RPMI7951 (cell line): ENCODE measurements at places on chromosomes 5 and 9.

GRCh38 chr9:343773-344172 lies 129.1 kb downstream of the DOCK8 start:
- DNase-seq, result no peak

DNA sequence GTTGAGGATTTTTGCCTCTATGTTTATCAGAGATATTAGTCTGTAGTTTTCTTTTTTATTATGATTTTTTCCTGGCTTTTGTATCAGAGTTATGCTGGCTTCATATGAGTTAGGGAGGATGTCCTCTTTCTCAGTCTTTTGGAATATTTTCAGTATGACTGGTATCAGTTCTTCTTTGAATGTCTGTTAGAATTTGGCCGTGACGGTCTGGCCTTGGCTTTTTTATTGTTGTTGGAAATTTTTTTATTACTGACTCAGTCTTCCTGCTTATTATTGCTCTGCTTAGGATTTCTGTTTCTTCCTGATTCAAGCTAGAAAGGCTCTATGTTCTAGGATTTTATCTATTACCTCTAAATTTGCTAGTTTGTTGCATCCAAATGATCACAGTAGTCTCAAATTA lies 421.9 kb downstream of the CDH10 start:
- DNase-seq, result no peak

- no peak for DNase-seq
Measured at GRCh38 chr9:93122721-93123221, 11.3 kb downstream of the NINJ1 start.

DNA sequence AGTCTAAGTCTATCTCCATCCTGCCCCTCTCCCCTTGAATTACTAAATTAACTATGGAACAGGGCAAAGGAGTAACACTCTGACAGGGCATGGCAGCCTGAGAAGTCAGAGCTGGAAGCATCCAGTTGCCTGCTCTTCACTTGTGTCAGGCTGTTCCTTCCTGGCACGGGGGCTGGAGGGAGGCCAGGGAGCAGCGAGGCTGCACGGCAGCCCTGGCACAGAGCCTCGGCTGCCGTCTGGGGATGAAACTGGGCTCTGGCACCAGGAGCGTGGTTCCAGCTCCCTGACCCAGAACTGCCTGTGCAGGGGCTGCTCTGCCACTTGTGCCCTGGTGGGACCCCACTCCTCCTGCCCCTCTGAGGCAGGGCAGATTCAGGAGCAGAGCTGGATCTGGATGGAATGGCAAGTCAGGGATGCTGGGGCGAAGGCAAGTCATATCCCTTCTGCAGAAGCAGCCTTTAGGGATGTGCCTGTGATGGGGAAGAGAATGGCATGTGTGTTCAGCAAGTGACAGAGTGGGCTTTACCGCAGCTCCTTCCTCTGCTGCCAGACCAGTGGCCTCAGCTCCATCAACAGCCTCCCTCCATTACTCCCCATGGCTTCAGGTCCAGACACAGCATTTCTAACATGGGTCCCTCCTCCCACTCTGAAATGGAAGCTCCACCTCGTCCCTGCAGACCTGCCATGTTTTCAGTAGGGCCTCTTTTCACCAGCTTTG lies 42.2 kb upstream of the PDE8B start:
- peak; percentile 54 for DNase-seq

DNA sequence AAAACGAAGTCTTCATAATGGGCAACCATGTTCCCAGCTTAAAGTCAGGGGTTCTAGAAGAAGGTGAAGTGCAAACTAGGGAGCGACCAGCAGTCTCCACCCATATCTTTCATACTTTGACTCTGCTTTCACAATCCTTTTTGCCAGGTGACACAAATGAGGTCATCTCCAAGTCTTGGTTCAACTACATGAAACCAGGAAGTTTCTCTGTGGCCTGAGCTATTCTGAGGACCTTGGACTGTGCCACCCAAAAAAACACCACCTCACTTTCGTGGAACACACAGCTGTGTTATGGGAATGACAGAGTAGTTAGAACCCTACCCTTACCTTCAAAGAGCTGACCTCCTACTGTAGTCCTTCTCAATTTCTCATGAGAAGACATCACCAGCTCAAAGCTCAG lies 309.2 kb downstream of the AGTPBP1 start:
- DNase-seq, result no peak

GRCh38 chr9:33452828-33453271 lies 5.5 kb upstream of the AQP3 start:
- peak; percentile 84 for DNase-seq

DNA sequence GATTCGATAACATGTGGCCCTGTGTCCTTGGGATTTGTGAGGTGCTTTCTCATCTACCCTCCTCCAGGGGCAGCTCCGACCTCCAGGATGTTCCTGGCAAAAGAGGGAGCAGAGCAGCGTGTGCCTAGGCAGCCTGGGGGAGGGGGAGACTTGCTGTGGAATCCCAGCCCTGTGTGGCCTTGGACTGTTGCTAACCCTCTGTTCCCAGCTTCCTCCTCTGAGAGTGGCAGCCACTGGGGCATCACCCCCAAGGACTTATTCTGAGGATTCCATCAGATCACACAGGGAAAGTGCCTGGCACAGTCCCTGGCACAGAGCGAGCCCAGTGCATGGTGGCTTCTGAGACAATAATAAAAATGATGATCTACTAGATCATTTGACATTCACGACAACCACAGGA lies 265.1 kb upstream of the MVB12B start:
- DNase-seq, result no peak

- peak; percentile 92 for DNase-seq
Measured at GRCh38 chr5:178249191-178249989, 16.8 kb upstream of the PHYKPL start.

- DNase-seq, result no peak
Measured at GRCh38 chr9:92666236-92666635, 3.7 kb downstream of the IPPK start.
